Muscle of back (tissue), 13 donors: ENCODE measurements at places on chromosomes 7 and 10.

DNA sequence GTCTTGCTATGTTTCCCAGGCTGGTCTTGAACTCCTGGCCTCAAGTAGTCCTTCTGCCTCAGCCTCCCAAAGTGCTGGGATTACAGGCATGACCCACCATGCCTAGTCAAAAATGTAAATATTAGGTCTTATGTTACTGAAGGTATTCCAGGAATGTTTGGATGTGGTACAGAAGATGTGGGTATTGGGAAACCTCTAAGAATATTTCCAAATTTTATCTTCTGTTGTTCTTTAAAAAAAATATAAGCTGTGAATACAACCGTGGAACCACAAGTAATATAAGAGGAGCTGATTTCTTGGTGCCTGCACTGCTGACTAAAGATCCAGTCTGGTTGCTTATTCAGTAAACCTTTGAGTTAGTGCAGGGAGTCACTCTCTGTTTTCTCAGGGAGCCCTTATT, 178.3 kb downstream of the AUTS2 start:
- peak; percentile 48 for DNase-seq

DNA sequence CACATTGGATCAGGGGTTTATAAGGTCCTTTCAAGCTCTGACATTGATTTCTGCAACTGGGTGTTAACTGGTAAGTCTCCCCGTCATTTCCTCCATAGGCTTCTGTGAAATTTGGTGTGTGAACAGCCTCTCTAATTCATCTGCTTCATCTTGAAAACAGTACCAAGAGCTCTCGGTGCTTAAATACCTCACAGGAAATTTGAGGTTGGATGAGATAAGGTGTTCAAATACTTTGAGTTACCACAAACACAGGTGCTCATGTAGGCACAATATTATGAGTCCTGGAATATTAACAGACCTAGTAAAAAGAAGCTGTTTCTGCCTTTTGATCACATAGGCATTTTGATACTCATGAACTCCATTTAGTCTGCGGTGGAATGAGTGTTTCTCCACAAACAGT, 85.2 kb downstream of the RTKN2 start:
- no peak for DNase-seq

GRCh38 chr7:115137816-115138215, 215.9 kb downstream of the MDFIC start:
- DNase-seq, result no peak

GRCh38 chr7:41428381-41428780, 274.5 kb downstream of the INHBA start:
- DNase-seq, result no peak

GRCh38 chr10:125164421-125164820, 4.1 kb upstream of the CTBP2 start:
- no peak for DNase-seq

DNA sequence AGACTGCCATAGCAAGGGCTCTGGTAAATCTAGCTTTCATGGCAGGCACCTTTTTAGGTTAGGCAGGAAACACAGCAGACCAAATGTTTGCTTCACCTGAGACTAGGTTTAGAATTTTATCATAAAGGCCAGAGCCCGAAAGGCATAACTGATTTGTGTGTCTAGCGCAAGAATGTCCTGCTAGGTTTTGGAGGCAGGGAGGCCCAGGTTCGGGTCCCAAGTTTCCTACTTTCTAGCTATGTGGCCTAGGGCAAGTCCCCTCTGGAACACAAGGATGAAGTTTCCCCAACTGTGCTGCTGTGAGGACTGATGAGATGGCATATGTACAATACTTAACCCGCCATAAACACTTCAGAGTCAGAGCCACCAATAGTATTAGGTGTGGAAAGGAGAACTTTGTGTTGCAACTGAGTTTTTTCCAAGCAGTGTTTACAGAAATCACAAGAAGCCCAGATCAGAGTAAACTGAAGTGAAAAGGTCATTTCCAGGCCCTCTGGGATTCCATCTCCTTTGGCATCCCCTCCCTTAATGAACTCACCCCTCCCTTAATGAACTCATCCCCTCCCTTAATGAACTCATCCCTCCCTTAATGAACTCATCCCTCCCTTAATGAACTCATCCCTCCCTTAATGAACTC, 244.9 kb downstream of the SKAP2 start:
- no peak for DNase-seq

DNA sequence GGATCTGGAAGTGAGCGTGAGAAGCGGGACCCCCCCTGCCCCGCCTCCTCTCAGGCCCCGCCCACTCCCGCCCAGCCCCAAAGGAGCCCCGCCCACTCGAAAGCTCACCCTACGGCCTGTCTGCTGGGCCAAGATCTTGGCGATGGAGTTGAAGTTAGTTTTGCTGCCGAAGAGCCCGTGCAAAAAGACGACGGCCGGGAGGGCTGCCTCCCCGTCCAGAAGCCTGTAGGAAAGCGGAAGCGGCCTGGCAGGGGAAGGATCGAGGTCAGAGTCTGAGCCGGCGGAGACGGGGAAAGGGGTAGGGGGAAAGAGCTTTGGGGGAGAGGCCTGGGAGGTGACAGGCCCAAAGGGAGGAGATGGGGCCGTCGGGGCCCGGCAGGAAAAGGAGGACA, 386 bp downstream of the ABHD11 start:
- no peak for DNase-seq

GRCh38 chr10:108966005-108966404, 957.3 kb downstream of the XPNPEP1 start:
- no peak for DNase-seq

DNA sequence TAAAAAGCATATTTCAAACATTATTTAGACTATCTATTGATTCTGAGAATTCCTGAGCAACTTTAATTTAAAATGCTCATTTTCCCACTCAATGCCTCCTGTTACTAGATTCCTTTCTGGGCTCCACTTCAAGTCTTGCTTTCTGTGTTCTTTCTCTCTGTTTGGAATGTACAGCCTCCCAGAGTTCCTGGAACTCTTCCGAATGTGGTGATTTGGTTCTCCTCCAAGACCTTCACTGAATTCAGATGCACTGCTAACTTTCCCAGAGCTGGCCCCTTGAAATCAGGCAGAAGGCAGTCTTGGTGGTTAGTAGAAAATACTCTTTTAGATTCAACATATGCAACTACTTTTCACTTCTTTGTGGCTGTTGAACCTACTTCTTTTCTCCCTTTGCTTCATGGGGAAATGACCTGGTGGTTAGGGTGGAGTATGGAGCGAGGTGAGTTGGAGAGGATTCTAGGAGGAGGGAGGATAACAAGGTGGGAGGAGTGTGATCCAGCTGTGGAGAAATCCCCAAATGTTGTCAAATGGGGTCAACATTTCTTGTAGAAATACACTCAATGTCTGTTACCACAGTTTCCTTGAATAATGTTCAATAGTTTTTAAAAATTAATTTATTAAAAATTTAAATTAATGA, 27.9 kb upstream of the CCDC7 start:
- DNase-seq, result peak; percentile 91

DNA sequence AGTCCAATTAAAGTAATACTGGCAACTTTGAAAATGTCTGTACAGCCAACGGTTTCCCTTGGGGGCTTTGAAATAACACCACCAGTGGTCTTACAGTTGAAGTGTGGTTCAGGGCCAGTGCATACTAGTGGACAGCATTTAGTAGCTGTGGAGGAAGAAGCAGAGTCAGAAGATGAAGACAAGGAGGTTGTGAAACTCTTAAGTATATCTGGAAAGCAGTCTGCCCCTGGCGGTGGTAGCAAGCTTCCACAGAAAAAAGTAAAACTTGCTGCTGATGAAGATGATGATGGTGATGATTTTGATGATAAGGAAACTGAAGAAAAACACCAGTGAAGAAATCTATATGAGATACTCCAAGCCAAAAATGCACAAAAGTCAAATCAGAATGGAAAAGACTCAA, 72.2 kb downstream of the ZNF783 start:
- no peak for DNase-seq

DNA sequence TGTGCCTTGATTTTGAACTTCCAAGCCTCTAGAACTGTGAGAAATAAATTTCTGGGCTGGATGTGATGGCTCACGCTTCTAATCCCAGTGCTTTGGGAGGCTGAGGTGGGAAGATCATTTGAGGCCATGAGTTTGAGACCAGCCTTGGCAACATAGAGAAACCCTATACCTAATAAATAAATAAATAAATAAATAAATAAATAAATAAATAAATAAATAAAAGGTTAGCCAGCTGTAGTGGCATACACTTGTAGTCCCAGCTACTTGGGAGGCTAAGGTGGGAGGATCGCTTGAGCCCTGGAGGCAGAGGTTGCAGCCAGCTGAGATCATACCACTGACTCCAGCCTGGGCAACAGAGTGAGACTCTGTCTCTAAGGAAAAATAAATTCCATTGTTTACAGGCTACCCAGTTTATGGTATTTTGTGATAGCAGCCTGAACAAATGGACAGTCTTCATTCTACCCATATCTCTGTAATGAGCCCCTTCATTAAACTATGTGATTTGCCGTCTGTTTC, 67.7 kb downstream of the STEAP1B start:
- no peak for DNase-seq

- DNase-seq, result peak; percentile 36
Measured at GRCh38 chr10:118792526-118792925, 37.8 kb upstream of the CACUL1 start.

DNA sequence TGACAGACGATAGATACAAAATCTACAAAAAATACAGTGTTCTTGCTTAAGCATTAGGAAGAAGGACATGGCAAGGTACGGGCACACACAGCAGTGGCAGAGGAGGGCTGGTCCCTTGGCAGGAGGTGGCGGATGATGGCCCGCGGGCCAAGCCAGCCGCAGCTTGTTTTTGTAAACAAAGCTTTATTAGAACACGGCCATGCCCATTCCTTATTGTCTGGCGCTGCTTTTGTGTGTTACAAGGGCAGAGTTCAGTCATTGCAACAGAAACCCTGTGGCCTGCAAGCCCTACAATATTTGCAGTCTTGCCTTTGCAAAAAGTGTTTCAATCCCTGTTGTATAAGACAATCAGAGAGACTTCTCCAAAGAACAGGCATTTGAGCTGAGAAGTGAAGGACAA, 30.7 kb downstream of the FGFR2 start:
- DNase-seq, result no peak
